Activated naive CD4-positive, alpha-beta T cell (primary cell): ENCODE measurements at places on chromosomes 2 and 18.

DNA sequence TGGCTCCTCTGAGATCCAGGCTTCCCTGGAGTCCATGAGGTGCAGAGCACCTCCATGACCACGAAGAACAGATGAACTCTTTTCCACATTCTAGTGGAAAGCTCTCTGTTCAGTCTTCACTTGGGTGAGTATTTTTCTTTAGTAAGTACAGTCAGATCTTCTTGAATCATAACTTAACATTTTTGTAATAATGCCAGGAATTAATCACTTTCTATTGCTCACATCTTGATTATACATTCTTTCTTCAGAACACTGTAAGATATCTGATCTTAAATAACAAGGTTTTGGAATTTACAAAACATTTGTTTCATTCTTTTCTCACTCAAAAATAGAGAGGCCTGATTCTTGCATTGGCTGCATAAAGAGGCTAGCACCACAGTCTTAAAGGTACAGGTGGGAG, 45.4 kb upstream of the RND3 start:
- DNase-seq: no peak

- DNase-seq: no peak
These were observed 378.3 kb upstream of the MYT1L start for GRCh38 chr2:2709431-2709770.

GRCh38 chr18:3648641-3649040, 198.7 kb downstream of the TGIF1 start:
- DNase-seq: no peak

GRCh38 chr2:164697688-164698461, 76.6 kb upstream of the GRB14 start:
- no peak for DNase-seq

DNA sequence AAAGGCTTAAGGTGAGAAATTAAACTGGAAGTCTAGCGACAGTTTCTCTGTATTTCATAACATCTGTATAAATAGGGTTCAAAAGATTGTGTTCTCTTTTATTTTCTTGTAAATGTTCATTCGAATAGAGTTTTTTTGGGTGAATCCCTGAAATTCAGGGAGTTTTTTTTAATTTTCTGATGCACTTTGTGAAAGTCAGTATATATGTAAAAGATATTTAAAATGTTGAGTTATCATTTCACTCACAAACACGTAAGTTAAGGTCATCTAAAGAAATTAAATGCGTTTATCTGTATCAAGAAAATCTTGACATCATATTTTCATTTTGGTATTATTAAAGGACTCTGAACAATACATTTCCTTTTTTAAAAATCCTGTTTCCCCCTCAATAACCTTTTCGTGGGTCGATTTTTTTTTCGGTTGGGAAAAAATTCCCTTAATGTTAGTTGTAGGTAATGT, 3.4 kb downstream of the SP9 start:
- DNase-seq: no peak

GRCh38 chr2:30410217-30410616, 36.8 kb upstream of the LCLAT1 start:
- DNase-seq: no peak

DNA sequence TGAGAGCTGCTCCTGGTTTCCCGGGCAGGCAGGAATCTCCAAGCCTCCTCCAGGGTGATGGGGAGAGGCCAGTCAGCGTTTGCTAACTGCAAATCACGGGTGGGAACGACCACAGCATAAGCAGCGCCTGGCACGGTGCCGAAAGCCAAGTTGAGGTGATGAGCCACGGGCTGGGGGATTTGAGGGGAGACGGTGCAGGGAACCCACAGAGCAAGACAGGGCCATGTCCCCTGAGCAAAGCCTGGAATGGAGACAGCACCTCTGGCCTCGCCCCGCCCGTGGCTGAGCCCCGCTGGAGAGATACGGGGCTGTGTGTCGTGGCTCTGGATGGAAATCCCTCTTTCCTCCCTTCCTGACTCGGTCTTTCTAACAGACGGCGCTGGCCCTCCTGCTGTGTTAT, 31.5 kb upstream of the TMEM18 start:
- no peak for DNase-seq

DNA sequence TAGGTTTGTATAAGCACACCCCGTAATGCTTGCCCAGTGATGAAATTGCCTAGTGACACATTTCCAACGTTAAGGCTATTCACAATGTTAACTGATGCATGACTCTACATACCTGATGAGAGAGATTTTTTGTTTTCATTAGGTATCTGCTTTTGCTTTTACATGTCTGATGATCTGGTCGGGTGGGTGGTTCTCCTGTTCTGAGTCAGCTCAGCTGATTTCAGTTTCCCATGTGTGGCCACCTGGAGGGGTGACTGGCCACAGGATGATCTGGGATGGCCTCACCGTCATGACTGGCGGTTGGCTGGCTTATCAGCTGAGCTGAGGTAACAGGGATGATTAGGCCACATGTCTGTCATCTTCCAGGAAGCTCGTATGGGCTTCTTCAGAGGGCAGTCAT, 33.8 kb upstream of the ACYP2 start:
- no peak for DNase-seq

GRCh38 chr2:43073401-43073825, 153.0 kb downstream of the ZFP36L2 start:
- DNase-seq: no peak

DNA sequence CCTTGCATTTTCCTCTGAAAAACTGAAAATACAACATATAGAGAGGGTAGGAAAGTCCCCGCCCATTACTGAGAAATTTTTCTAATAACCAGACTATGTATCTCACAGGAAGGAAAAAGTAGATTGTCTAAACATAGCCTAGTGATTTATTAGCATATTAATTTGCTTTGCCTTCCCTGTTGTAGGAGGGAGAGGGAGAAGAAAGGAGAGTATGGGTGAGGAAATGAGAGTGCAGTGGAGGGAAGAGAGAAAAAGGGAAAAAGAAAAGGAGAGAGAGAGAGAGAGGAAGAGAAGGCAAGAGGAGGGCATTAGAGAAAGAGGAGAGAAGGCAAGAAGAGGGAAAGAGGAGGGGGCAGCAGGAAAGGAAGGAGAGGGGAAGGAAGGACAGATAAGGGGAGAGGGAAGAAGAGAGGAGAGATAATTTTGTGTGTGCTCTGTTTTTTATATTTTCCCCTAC, 3.6 kb upstream of the KYNU start:
- DNase-seq: no peak

GRCh38 chr2:118241128-118241527, 152.9 kb downstream of the INSIG2 start:
- no peak for DNase-seq

GRCh38 chr2:106563195-106563594, 76.0 kb downstream of the CD8B2 start:
- no peak for DNase-seq

GRCh38 chr2:134950886-134951285, 32.3 kb downstream of the CCNT2 start:
- DNase-seq: no peak

GRCh38 chr2:132374551-132374950, 42.1 kb upstream of the GPR39 start:
- DNase-seq: no peak

GRCh38 chr18:32548688-32549087, 78.0 kb upstream of the GAREM1 start:
- no peak for DNase-seq

DNA sequence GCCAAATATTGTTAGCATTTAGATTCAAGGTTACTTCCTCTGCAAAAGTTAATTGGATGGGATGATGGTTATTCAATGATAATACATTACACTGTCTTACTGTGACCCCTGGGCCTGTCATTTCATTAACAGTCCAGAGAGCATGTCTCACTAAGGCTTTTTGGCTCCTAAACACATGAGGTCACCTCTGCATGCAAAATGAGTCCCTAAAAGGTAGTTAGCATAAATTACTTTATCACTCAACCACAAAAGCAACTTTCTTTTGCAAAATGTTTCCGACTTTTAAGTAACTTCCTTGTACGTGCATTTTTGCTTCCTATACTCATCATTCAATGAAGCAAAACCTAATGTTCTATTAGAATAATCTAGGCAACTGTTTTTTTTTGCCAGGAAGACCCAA, 16.8 kb upstream of the AGFG1 start:
- no peak for DNase-seq

- no peak for DNase-seq
These were observed 25.7 kb upstream of the FAM178B start for GRCh38 chr2:97011977-97012569.

- DNase-seq: no peak
These were observed 43.8 kb downstream of the OSBPL6 start for GRCh38 chr2:178238154-178238521.

DNA sequence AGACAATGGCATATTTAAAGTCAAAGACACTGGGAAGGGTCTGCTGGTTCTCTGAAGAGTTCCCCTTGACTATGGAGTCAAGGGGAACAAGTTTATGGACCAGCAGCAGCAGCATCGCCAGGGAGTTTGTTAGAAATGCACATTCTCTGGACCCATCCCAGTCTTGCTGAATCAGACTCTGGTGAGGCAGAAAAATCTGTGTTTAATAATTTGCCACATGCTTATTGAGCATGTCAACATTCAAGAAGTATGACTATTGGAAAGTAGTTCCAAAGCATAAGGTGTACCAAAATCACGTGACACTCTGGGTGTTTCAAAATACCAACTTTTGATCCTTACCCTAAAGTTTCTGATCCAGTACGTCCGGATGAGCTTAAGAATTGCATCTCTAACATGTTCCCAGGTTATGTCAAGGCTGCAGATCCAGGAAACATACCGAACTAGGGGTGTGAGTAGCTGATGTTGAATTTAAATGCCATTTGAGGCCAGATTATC, 853.8 kb downstream of the TMEM182 start:
- no peak for DNase-seq

- no peak for DNase-seq
These were observed 33.7 kb upstream of the TMEM177 start for GRCh38 chr2:119645173-119645855.

GRCh38 chr2:233287871-233288270, 19.7 kb upstream of the SAG start:
- no peak for DNase-seq
